ENCODE measurements at places on chromosomes 13 and 19. TPM values are rescaled to one million over a fixed set of nuclear protein-coding genes. Genes with fewer than 3 reads are reported as not detected.
A peak's percentile ranks its signal among the peaks of the same experiment; 100 is the strongest.

DNA sequence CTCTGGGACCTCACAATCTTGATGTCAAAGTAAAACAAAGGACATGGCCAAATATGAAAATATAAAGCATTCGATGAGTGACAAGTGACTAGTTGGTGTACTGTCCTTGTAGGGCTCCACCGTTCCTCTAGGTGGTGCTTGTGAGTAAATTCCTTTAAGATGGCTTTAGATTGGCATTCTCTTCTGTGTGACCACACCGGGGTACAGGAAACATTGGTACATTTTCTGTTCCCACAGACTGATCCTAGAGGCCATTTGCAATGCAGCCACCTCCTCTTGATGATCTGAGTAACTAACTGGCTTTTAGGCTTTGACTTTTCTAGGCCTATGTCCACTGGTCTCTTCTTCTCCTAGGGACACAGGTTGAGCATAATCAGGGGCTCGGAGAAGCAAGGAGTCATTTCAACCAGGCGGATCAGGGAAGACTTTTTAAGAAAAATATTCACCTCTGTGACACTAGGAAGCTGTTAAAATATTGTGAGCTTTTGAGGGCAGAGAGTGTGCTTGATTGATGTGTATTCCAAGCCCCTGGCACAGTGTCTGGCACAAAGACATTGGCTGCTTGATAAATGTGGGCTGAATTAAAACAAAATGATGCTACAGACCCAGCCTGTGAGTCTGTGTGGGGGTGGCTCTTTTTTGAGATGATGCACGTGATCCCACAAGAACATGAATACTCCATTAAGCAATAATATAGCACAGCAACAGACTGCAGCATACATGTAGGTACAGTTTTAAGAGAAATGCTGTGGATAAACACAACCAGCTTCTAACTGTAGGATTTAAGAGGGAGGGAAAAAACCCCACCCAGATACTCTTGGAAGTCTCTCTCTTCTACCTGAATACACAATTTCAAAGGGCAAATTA, 21.0 kb downstream of the EPSTI1 start:
- H3K27ac ChIP-seq: peak overlapping the region; percentile 82
- H3K36me3 ChIP-seq: peaks cover 41% of the 10 kb centered on the region
- H3K4me3 ChIP-seq: no peak overlapping the region
- peaks cover 31% of the 10 kb centered on the region for H3K4me1 ChIP-seq

DNA sequence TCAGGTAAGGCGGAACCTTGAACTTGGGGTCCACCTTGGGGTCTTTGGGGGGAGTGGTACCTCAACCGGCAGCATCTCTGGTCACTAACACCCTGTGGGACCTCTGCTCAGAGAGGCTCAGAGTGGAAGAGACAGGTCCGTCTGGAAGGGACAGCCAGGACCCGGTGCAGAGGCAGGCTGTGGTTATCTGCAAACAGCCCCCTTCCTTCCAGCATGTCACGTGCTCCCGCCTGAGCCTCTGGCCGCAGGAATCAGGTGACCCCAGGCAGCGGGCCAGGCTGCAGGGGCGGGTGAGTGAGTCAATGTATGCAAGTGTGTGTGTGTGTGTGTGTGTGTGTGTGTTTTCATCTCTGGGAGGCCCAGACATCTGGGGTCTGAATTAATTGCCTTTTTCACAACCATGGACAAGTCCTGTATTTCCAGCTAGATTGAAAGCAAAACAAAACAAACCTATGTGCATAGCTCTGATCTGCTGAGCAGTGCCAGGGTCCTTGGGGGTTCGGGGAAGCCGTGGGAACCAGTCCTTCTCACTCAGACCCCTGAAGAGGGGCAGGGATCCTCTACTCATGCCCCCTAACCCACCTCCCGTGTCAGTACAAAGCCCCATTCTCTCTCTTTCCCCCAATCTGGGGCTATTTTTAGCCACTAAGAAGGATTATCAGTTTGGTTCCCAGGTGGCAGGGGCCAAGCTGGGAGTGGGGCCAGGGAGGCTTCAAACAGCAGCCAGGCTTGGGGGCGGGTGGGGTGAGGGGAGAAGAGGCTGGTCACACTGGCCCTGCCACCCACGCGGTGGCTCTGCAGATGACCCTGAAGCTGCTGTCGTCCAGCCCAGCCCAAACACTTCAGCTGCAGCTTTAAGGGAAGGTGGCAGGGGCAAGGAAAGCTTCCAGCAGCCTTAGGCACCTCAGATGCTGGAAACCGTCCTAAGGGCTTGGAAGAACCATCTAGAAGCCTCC, 31.4 kb downstream of the CERS4 start:
- H3K27me3 ChIP-seq: no peaks in the 10 kb centered on the region
- H3K27ac ChIP-seq: peak overlapping the region; percentile 41
- H3K4me3 ChIP-seq: no peak overlapping the region
- peaks cover 11% of the 10 kb centered on the region for H3K4me1 ChIP-seq
- H3K36me3 ChIP-seq: peaks cover 41% of the 10 kb centered on the region

GRCh38 chr13:43095771-43096719, 72.7 kb downstream of the DNAJC15 start:
- H3K4me1 ChIP-seq: peaks cover 17% of the 10 kb centered on the region
- no peak overlapping the region for H3K27ac ChIP-seq
- no peaks in the 10 kb centered on the region for H3K27me3 ChIP-seq

- H3K27ac ChIP-seq: no peak within 1 kb of the TSS
- H3K4me3 ChIP-seq: no peak within 1 kb of the TSS
Measured at GRCh38 chr19:53962887-53963431, at the start of gene CACNG8. Gene CACNG8, plus strand, starts transcription at chr19:53962937.

C19orf81 gene
- 0.98 TPM for total RNA-seq

DNA sequence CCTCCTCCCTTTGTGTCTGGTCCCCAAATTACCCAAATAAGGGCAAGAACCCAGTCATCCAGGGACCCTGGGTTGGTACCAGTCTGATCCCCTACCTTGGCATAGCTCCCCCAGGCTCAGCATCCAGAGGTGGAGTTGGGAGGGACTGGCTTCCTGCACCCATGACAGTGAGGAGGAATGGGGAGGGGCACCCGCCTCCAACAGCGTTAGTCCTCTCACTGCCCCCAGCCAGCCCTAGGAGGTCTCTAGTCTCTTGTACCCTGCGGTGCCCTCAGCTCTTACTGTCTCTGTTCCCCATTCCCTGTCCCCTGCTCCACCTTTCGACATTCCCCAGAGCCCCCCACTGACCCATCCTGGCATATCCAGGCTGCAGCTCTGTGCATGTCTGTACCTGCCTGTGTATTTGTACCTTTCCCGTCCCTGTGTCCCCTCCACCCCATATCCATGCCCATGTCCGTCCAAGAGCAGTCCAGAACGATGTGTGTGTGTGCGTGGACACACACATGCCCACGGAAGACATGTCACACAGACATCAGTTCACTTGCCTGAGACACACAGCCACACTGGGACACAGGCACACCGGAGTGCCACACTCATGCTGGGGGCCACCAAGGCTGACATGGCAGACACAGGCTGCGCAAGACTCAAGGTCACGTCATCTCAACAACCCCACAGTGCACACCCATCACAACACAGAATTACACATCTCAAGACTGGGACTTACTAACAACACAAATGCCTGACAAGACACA, 17.8 kb downstream of the ERFL start:
- peaks cover 39% of the 10 kb centered on the region for H3K36me3 ChIP-seq
- no peak overlapping the region for H3K4me3 ChIP-seq
- H3K27ac ChIP-seq: no peak overlapping the region

GRCh38 chr19:9296336-9296735, 13.3 kb downstream of the ZNF699 start:
- H3K27me3 ChIP-seq: no peaks in the 10 kb centered on the region
- peaks cover 83% of the 10 kb centered on the region for H3K36me3 ChIP-seq
- H3K4me3 ChIP-seq: no peak overlapping the region

- H3K4me1 ChIP-seq: peaks cover 48% of the 10 kb centered on the region
- H3K4me3 ChIP-seq: peak overlapping the region; percentile 1
- H3K36me3 ChIP-seq: peaks cover 32% of the 10 kb centered on the region
- no peak for DNase-seq
Measured at GRCh38 chr19:34184880-34185491, 12.7 kb downstream of the LSM14A start.

KLK7 gene
- total RNA-seq: not detected

IGFL1 gene
- not detected for total RNA-seq

KRTDAP gene
- total RNA-seq: not detected

- H3K36me3 ChIP-seq: peaks cover 6% of the 10 kb centered on the region
- H3K27me3 ChIP-seq: no peaks in the 10 kb centered on the region
- no peak for DNase-seq
Measured at GRCh38 chr13:40446365-40446764, 220.1 kb downstream of the FOXO1 start.

GRCh38 chr19:50430888-50431342, 1.8 kb upstream of the MYBPC2 start:
- H3K4me1 ChIP-seq: peaks cover 10% of the 10 kb centered on the region
- peak overlapping the region; percentile 83 for H3K4me3 ChIP-seq
- DNase-seq: no peak

DNA sequence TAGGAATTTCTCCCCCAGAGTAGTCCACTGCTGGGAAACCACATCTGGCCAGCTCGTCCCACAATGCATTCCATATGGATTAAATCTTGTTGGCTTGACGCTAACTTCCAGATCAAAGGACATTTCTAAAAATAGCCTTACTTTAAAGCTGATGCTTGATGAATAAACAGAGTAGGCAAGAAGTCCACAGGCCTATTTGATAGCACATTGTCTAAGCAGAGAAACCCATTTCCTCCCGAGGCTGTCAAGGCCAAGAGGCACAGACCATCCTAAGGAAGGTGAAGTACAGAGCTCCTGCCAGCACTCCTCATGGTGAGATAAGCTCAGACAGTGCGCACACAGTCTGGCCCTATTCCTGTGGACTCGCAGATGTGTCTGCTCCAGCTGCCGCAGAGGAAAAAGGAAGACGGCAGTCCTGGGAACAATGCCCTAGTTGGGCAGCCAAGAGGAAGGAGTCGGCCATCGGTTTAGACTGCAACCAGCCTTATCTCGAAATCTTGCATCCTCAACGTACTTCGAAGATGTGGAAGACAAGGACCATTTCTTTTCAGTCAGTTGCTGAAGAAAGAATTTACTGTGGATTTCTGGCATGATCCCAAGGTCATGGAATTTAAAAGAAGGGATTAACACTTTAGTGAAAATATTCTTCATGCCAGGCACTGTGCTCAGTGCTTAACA, 156.8 kb downstream of the RGCC start:
- H3K4me1 ChIP-seq: peaks cover 1% of the 10 kb centered on the region
- no peak overlapping the region for H3K27ac ChIP-seq
- no peak for DNase-seq
- H3K27me3 ChIP-seq: no peaks in the 10 kb centered on the region
- H3K36me3 ChIP-seq: peaks cover 22% of the 10 kb centered on the region

DNA sequence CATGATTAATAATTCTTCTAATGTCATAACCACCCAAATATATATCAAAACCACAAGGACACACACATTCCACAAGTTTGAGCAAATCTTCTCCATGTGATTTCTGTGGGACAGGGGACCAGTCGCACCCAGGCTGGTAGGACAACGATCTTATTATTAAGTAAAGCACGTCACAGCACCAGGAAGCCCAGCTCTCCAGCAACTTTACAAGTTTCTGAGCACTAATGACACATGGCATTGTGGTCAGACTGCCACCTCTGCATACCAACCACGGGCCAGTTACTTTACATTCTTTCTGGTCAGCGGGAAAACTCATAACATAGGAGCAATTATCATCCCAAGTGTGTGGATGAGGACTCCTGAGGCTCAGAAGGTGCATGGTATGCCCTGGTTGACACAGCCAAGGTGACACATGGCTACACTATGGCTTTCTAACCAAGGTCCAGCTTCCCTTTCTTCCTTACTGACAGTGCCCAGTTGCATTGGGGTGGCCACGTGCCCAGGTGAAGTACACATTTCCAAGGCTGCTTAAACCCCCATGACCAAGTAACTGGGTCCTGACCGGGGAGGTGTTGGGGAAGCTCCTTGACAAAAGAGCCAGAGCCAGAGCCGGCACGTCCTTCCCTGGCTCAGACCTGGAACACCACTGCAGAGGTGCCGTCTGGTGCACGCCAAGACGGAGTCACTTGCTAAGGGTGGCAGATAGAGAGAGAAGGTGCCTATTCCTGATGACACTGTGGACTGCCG, 27.4 kb downstream of the LATS2 start:
- H3K27ac ChIP-seq: no peak overlapping the region
- no peaks in the 10 kb centered on the region for H3K27me3 ChIP-seq
- DNase-seq: no peak

ZNF682 gene
- total RNA-seq: 4.7 TPM

CYP4F12 gene
- not detected for total RNA-seq

DNA sequence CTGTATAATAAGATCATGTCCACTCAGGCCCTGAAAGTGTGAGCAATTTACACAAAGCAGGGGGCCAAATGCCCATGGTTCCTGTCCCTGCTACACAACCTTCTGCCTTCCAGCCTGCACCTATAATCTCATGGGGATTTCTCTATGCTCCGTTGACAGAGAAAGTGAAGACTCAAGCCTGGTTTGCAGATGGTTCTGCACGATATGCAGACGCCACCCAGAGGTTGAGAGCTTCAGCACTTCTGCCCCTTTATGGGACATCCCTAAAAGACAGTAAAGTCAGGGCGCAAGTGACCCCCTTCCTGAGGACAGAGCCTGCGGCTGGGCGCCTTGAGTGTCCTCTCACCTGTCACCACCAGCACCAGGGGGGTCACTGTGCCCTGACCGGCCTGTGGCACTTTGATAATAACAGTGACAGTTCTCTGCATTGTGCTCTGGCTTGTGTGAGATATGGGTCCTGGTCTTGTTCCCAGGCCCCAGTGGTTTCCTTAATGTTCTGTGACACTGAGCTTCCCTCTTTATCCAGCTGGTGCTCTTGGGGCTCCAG, 15.1 kb downstream of the LILRA5 start:
- H3K4me1 ChIP-seq: no peaks in the 10 kb centered on the region
- no peak overlapping the region for H3K27ac ChIP-seq
- H3K36me3 ChIP-seq: no peaks in the 10 kb centered on the region
- no peak overlapping the region for H3K4me3 ChIP-seq
- peaks cover 6% of the 10 kb centered on the region for H3K27me3 ChIP-seq

SBK3 gene
- not detected for total RNA-seq

GRCh38 chr19:47740866-47741519, 4.4 kb upstream of the NOP53 start:
- peaks cover 5% of the 10 kb centered on the region for H3K36me3 ChIP-seq
- no peak overlapping the region for H3K27ac ChIP-seq
- DNase-seq: no peak
- H3K4me1 ChIP-seq: peaks cover 17% of the 10 kb centered on the region
- no peak overlapping the region for H3K4me3 ChIP-seq
- peaks cover 2% of the 10 kb centered on the region for H3K27me3 ChIP-seq

CD79A gene
- total RNA-seq: 2.7 TPM

DNA sequence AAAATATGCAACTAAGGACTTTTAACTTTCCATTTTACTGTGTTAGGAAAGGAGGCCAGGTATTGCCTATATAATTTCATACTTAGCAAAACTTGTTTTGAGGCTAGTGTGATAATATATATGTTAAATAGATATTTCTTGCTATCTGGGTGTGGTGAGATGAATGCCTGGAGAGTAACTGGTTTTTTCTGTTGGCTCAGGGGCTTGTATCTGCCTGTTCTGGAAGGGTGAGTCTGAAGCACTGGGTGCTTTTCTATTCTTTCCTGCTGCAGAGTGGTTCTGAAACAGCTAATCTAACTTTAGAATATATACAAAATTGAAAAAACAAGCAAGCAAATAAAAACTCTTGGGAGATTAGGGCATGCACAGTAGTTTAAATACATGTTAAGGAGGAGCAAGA, 64.6 kb upstream of the MYCBP2 start:
- peaks cover 24% of the 10 kb centered on the region for H3K27me3 ChIP-seq
- DNase-seq: no peak

GRCh38 chr13:27257648-27258253, 6.4 kb downstream of the RPL21 start:
- H3K27ac ChIP-seq: peak overlapping the region; percentile 20
- H3K36me3 ChIP-seq: peaks cover 81% of the 10 kb centered on the region
- H3K4me1 ChIP-seq: peaks cover 46% of the 10 kb centered on the region
- no peaks in the 10 kb centered on the region for H3K27me3 ChIP-seq

POLR1G gene
- 25.3 TPM for total RNA-seq

Data from activated CD4-positive, alpha-beta T cell treated with anti-CD3 and anti-CD28 coated beads, Interleukin-2, amount 10 ng/mL, durations not matched to agents 24 days and 14 days (primary cell).